Cerebellum (tissue), 4 donors: ENCODE measurements at places on chromosomes 12 and 14.

DNA sequence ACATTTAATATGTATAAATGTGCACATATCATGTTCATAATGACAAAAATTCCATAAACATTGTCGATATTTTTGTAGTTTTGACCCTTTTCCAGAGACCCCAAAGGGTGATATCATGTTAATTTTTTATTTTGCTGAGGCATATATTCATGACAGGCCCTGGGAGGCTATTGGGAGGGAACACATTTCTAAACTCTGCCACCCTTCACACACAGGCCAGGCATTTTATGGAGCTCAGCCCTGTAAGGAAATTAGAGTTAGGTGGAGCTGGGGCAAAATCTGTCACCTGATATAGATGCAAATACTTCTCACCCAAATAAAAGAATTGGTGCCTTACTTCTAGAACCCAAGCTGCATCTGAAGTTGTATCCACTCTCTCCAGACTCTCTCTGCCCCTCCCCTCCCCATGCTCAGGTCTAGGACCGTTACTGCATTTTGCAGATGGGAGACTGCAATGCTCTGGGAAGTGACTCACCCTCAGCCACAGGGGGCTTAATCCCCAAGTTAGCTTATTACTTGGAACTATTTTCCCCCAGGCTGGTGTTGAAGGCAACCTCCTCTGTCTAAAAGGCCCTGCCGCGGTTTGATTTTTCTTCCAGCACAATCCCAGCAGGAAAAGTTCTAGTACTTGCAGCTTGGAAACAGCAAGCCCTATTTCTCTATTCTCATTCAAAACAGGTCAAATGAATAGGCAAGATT, 238.9 kb downstream of the EMP1 start:
- DNase-seq = no peak

DNA sequence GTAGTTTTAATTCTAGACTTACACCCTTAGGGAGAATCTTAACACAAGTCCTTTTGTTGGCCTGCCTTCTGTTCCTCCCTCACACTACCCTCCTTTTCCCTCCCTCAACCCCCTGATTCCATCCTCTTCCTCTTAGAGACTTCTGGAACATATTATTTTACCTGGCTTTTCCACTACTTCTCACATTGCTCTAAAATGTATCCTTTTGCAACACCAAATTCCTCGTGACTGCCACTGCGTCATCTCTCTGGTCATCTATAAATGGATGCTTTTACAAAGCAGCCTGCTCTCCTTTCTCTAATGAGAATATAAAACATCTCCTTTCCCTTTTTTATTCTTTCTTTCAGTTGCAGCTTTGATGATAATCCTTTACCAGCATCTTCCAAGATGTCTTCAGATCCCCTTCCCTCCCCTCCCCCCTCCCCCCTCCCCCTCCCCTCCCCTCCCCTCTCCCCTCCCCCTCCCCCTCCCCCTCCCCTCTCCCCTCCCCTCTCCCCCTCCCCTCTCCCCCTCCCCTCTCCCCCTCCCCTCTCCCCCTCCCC, 93.6 kb downstream of the DIP2B start:
- DNase-seq = no peak

DNA sequence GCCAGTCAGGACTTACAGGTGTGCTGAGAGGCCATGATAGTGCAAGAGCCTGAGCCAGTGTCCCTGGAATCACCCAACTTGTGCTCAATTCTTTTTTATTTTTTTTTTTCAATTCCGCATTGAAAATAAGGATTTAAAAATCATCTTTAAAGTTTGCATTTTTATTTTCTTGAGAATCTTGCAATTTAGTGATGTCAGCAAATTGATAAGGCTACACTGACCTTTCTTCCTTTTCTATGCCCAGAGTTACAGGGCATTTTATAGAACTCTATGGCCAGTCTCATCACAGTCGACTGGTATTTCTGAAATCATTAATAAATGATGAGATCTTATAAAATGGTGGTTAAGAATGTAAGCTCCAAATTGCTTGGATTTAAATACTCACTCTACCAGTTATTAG, 63.3 kb upstream of the PRKD1 start:
- DNase-seq = no peak

DNA sequence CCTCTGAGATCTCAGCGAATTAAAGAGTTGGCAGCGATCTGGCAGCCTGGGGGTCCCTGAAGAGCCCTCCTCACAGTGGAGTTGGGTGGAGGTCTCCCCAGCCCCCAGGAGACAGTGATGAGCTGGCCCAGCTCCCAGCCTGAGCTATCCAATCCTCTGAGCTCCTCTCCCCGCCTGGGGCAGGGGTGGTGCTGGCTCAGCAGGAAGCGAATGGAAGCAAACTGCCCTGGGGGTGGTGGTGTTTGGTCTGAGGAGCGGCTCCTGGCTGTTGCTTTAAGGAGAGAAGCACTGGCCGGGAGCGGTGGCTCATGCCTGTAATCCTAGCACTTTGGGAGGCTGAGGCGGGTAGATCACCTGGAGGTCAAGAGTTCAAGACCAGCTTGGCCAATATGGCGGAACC, 19.5 kb upstream of the MEG3 start:
- no peak for DNase-seq

DNA sequence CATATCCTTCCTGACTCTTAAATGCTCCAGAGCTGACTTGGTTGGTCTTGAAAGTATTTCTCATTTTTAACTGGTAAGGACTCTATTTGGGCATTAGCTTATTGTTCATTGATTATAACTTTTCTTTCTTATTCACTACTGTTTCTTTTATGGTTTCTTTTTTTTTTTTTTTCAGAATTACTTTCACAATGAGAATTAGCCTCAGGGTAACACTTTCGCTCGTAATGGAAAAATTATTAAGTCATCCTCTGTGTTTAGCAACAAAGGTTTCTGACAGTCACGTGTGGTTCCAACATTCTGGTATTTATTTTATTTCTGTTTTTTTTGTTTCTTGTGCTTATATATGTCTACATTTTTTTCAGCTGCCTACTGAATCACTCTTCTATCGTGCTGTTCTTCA, 80.0 kb downstream of the METTL25 start:
- DNase-seq = no peak

GRCh38 chr14:54329082-54329695, 67.6 kb upstream of the CDKN3 start:
- DNase-seq = peak; percentile 8

DNA sequence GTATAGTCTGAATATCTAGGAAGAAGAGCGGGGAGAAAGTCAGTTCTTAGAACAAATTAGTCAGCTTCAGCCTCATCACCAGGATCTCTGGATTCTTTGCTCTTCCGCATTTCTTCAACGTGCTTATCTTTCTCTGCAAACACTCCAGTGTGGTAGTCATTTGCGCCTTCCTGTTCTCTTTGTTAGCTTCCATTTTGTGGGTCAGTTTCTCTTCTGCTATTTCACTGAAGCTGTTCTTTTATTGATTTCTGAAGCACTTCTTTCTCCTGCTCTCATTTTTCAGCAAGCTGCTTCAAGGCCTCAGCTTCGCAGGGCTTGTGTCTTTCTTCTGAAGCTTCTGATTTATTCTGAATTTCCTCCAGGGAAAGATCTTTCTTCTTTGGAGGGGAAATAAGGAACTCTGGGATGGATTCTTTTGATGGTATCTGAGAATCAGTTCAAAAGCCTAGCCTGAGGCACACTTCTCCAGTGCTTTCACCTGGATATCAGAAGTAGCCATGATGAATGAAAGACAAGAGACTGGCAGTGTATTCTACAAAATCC, 13.5 kb downstream of the AMN1 start:
- no peak for DNase-seq

GRCh38 chr12:6326316-6327228, 15.3 kb downstream of the TNFRSF1A start:
- peak; percentile 19 for DNase-seq

DNA sequence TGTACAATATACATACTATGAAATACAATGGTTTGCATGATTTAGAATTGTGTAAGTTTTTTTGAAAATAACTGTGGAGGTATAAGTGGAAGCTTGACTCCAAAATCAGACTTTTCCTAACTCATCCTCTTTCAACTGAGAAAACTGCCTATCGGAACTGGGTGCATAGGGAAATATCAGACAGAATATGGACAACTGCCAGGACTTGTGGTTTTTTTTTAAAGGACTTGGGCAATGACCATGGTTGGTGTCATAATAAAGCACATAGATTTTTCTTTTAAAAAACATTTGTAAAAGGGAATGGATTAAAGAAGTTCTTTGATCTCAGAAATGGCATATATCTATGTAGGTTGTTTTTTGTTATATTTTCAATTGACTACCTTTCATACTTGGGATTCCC, 53.3 kb upstream of the LRRK2 start:
- DNase-seq = no peak
